Cardiac muscle cell (in vitro differentiated cells and primary cell): ENCODE measurements at places on chromosomes 1 and 21. TPM values are rescaled to one million over a fixed set of nuclear protein-coding genes. Genes with fewer than 3 reads are reported as not detected.

GRCh38 chr1:24972221-24972914, 42.3 kb upstream of the RUNX3 start:
- H3K4me3 ChIP-seq: no peak overlapping the region
- no peak overlapping the region for H3K27ac ChIP-seq
- no peaks in the 10 kb centered on the region for H3K36me3 ChIP-seq
- H3K27me3 ChIP-seq: no peaks in the 10 kb centered on the region

The NTMT2 gene
- not detected in 2 replicates for total RNA-seq

GRCh38 chr1:12124693-12125421, 41.9 kb upstream of the TNFRSF1B start:
- no peak overlapping the region for H3K27ac ChIP-seq
- H3K4me3 ChIP-seq: no peak overlapping the region
- no peaks in the 10 kb centered on the region for H3K36me3 ChIP-seq
- peak; percentile 77 for DNase-seq
- H3K4me1 ChIP-seq: peaks cover 9% of the 10 kb centered on the region

DNA sequence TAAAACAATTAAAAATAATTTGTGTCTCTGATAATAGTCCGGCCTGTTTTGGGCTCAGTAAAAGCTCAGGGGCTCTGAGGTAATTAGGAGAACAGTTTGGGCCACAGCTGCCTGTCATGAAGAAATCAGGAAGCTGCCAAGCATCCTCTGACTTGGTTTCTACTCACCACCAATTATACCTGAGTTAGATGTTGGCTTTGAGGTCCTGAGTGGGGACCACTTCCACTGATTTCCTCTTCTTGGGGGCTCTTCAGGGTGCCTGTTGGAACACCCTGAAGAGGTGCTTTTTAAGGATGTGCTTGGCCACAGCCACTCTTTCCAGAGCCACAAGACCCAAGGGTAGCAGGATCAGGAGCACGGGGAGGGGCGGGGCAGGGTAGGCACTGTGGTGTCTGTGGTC, 10.9 kb downstream of the SLC6A17 start:
- H3K4me3 ChIP-seq: no peak overlapping the region
- H3K27ac ChIP-seq: no peak overlapping the region
- no peaks in the 10 kb centered on the region for H3K36me3 ChIP-seq

DNA sequence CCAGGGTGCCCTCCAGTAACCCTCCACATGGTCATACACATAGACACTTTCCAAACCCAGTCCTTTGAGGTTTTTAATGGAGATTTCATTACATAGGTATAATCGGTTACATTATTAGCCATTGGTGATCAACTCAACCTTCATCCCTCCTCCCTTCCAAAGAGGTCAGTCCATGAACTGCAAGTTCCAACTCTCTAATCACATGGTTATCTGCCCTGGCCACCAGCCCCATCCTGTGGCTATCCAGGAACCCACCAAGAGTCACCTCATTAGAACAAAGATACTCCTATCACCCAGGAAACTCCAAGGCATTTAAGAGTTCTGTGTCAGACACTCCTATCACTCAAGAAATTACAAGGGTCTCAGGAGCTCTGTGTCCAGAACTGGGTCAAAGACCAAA, 12.2 kb downstream of the ATP1A4 start:
- no peak overlapping the region for H3K27ac ChIP-seq
- no peaks in the 10 kb centered on the region for H3K27me3 ChIP-seq
- peaks cover 12% of the 10 kb centered on the region for H3K4me1 ChIP-seq
- no peak overlapping the region for H3K4me3 ChIP-seq
- no peak for DNase-seq
- no peaks in the 10 kb centered on the region for H3K36me3 ChIP-seq

DNA sequence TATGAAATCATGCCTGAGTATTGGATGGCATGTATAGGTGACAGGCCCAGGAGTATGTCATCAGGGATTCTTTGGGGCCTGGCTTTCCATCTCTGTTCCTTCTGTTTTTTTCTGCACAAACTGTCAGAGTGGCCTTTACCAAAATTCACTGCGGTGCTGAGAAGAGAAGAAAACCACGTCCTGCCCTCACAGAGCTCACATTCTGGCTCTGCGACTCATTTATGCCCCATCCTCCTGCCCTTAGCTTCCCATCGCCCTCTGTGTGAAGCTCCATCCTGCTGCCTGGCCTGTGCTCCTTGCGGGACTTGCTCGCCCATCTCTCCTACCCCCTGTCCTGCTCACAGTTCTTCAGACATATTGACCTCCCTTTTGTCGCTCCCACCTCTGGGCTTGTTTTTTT, 73.4 kb downstream of the HUNK start:
- no peaks in the 10 kb centered on the region for H3K27me3 ChIP-seq
- DNase-seq: no peak
- H3K4me1 ChIP-seq: peaks cover 11% of the 10 kb centered on the region
- no peak overlapping the region for H3K4me3 ChIP-seq

DNA sequence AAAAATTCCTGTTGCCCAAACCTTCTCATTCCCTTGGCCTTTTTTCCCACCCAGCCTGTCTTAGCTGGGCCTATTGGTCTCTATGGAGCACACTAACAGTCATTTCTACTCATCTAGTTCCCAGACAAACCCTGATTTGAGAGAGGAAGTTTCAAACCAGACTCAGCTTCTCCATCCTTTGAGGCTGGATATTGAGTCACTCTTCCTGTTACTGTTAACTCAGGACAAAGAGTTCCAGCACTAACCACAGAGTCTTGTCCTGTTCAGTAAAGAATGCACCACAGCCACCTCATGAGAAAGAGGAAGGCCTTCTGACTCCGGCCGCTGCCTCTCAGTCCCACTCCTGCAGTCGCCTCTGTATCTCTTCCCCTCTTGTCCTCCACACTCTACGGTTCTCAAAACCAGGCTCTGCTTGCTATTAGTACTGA, 137.8 kb downstream of the PTPRC start:
- no peak overlapping the region for H3K4me3 ChIP-seq
- no peak for DNase-seq
- no peaks in the 10 kb centered on the region for H3K27me3 ChIP-seq
- no peaks in the 10 kb centered on the region for H3K36me3 ChIP-seq
- H3K4me1 ChIP-seq: no peaks in the 10 kb centered on the region

GRCh38 chr1:217983051-217983375, 302.1 kb upstream of the RRP15 start:
- no peaks in the 10 kb centered on the region for H3K27me3 ChIP-seq
- no peak for DNase-seq
- H3K36me3 ChIP-seq: no peaks in the 10 kb centered on the region
- no peak overlapping the region for H3K27ac ChIP-seq

The F13B gene
- not detected in 2 replicates for total RNA-seq

DNA sequence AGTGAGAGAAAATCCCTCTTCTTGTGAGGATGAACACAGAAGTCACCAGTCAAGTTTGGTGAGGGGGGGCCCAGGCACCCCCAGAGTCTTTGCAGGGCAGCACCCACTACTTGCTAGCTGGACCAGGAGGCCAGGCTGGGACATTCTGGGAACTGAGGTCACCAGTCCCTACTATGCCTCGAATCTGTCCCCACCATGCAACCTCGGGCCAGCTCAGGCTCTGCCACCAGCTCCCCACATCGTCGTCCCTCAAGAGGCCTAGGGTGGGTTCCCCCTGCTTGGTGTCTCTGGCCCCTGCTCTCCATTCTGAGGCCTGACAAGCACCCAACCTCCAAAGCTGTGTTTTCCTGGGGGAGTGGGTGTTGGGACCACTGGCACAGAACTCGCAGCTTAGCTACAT, 22.2 kb upstream of the ZNF678 start:
- no peak overlapping the region for H3K27ac ChIP-seq
- peaks cover 4% of the 10 kb centered on the region for H3K27me3 ChIP-seq
- DNase-seq: no peak
- no peaks in the 10 kb centered on the region for H3K36me3 ChIP-seq
- no peaks in the 10 kb centered on the region for H3K4me1 ChIP-seq
- H3K4me3 ChIP-seq: no peak overlapping the region

- no peak for DNase-seq
- H3K4me1 ChIP-seq: no peaks in the 10 kb centered on the region
- H3K27ac ChIP-seq: no peak overlapping the region
- H3K36me3 ChIP-seq: no peaks in the 10 kb centered on the region
Observed at GRCh38 chr1:110786802-110787327, 86.1 kb upstream of the CD53 start.

- H3K4me1 ChIP-seq: peaks cover 14% of the 10 kb centered on the region
- no peak for DNase-seq
- H3K27ac ChIP-seq: no peak overlapping the region
- H3K36me3 ChIP-seq: no peaks in the 10 kb centered on the region
Observed at GRCh38 chr1:3093898-3094626, 25.1 kb downstream of the PRDM16 start.

The TFF2 gene
- total RNA-seq: not detected in 2 replicates

- no peak for DNase-seq
- H3K36me3 ChIP-seq: no peaks in the 10 kb centered on the region
- no peaks in the 10 kb centered on the region for H3K27me3 ChIP-seq
Observed at GRCh38 chr1:198520524-198521254, 19.8 kb downstream of the ATP6V1G3 start.

DNA sequence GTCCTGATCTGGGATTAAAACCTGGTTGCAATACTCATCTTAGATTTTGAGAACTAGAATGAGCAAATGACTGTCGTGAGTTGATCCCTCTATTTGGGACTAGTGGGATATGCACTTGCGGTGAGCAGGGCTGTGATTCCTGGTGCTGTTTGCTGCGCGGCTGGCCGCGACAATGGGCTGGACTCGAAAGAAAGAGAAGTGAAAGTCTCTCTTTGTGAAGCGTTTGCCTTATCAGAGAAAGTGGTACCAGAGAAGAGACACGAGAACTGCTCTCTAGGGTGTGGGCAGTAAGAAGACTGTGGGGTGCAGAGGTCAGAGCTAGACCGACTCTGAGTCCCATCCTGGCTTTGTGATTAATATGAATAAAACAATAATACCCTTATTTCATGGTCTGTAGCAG, 8.6 kb downstream of the ST6GALNAC3 start:
- peaks cover 13% of the 10 kb centered on the region for H3K4me1 ChIP-seq
- no peaks in the 10 kb centered on the region for H3K36me3 ChIP-seq
- DNase-seq: no peak
- H3K27ac ChIP-seq: no peak overlapping the region
- no peaks in the 10 kb centered on the region for H3K27me3 ChIP-seq
- H3K4me3 ChIP-seq: no peak overlapping the region

The SRP9 gene
- total RNA-seq: 167 and 241 TPM in 2 replicates

GRCh38 chr1:79353224-79353623, 346.7 kb upstream of the ADGRL4 start:
- no peaks in the 10 kb centered on the region for H3K4me1 ChIP-seq
- H3K36me3 ChIP-seq: no peaks in the 10 kb centered on the region
- H3K27me3 ChIP-seq: no peaks in the 10 kb centered on the region
- DNase-seq: peak; percentile 66
- H3K27ac ChIP-seq: no peak overlapping the region

GRCh38 chr1:82139751-82140468, 339.2 kb downstream of the ADGRL2 start:
- H3K4me3 ChIP-seq: no peak overlapping the region
- no peaks in the 10 kb centered on the region for H3K27me3 ChIP-seq
- H3K27ac ChIP-seq: no peak overlapping the region
- H3K4me1 ChIP-seq: no peaks in the 10 kb centered on the region

- no peak overlapping the region for H3K4me3 ChIP-seq
- H3K36me3 ChIP-seq: no peaks in the 10 kb centered on the region
- no peak overlapping the region for H3K27ac ChIP-seq
- DNase-seq: no peak
Observed at GRCh38 chr1:183289051-183289496, 103.0 kb downstream of the LAMC2 start.

- H3K27ac ChIP-seq: no peak overlapping the region
- H3K4me3 ChIP-seq: no peak overlapping the region
- no peaks in the 10 kb centered on the region for H3K27me3 ChIP-seq
- no peak for DNase-seq
Observed at GRCh38 chr21:26956813-26957212, 10.1 kb downstream of the ADAMTS5 start.

- H3K4me3 ChIP-seq: no peak overlapping the region
- H3K27me3 ChIP-seq: no peaks in the 10 kb centered on the region
- no peaks in the 10 kb centered on the region for H3K4me1 ChIP-seq
- DNase-seq: no peak
- H3K36me3 ChIP-seq: peaks cover 6% of the 10 kb centered on the region
- no peak overlapping the region for H3K27ac ChIP-seq
Observed at GRCh38 chr1:153832293-153832692, 57.1 kb downstream of the SLC27A3 start.

The TMPRSS2 gene
- total RNA-seq: not detected in 2 replicates

DNA sequence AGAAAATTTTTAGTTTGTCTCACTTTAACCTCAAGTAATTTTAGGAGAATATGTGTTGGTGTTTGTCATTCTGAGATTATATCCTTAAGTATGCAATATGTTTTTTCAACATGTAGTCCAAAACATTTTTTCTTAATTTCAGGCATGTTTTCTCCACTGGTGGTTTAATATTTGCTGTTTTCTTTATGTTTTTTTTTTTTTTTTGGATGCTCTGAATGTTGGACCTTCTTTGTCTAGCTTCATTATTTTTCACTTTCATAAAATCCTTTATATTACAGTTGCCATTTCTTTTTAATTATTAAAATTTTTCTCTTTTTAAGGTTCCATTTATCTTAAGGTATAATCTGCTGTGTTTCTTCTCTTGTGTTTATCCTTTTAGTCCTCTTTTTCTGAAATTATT, 342.2 kb upstream of the DUSP10 start:
- no peak overlapping the region for H3K4me3 ChIP-seq
- H3K27ac ChIP-seq: no peak overlapping the region
- no peaks in the 10 kb centered on the region for H3K4me1 ChIP-seq
- no peaks in the 10 kb centered on the region for H3K36me3 ChIP-seq
- no peaks in the 10 kb centered on the region for H3K27me3 ChIP-seq

The AMY1C gene
- 0.12 TPM in 1 of 2 replicates, not detected in the other for total RNA-seq

DNA sequence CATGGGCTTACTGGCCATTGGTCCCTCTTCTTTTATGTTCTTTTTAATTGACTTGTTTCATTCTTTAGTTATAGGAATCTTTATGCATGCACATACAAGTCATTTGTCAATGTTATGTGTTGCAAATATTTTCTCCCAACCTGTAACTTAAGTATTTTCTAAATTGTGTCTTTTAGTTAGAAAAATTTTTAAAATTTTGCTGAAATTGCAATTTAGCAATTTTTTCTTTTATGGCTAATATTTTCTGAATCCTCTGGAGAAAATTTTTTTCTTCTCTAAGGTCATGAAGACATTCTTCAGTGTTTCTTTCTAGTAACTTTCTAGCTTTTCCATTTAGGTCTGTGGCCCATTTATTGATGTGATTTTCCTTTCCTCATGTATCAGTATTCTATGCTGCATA, 48.9 kb upstream of the TENT5C start:
- H3K27me3 ChIP-seq: no peaks in the 10 kb centered on the region
- H3K27ac ChIP-seq: no peak overlapping the region

GRCh38 chr1:9332513-9333143, 39.9 kb downstream of the SPSB1 start:
- H3K4me1 ChIP-seq: no peaks in the 10 kb centered on the region
- no peak for DNase-seq
- H3K27ac ChIP-seq: no peak overlapping the region
- H3K27me3 ChIP-seq: no peaks in the 10 kb centered on the region
- no peak overlapping the region for H3K4me3 ChIP-seq
